AG08396 (cell line): ENCODE measurements at places on chromosomes 5 and 9.

DNA sequence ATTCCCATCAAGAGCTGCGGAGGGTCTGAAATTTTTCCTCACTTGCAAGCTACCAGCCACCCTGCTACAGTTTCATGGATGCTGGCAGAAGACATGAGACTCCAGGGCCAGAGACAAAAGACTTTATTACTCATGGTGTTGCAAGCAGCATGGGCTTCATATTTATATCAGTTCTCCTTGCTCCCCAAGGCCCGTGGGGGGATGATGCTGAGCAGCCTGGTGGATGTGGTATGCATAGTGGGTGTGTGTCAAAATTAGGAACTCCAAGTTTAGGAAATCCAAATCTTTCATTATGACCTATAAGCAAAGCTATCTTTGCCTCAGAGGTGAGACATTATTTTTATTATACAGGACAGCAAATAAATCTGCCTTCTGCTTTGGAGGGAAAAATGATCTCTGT is 105.7 kb upstream of the ALDH1B1 start:
- no peak for DNase-seq

DNA sequence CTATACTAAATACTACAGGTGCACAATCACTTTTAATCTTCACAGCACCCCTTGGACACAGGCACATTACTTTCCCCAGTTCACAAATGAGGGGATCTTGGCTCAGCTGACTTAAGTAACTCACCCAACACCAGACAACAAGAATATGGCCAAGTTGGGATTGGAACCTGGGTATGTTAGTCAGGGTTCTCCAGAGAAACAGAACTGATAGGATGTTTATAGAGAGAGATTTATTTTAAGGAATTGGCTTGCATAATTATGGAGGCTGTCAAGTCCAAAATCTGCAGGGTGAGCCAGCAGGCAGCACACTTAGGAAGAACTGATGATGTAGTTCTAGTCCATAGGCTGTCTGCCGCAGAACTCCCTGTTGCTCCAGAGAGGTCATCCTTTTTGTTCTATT is 312.9 kb downstream of the MAN2A1 start:
- no peak for DNase-seq

- DNase-seq = no peak
Observed at GRCh38 chr5:78958672-78959445, 26.3 kb downstream of the ARSB start.

DNA sequence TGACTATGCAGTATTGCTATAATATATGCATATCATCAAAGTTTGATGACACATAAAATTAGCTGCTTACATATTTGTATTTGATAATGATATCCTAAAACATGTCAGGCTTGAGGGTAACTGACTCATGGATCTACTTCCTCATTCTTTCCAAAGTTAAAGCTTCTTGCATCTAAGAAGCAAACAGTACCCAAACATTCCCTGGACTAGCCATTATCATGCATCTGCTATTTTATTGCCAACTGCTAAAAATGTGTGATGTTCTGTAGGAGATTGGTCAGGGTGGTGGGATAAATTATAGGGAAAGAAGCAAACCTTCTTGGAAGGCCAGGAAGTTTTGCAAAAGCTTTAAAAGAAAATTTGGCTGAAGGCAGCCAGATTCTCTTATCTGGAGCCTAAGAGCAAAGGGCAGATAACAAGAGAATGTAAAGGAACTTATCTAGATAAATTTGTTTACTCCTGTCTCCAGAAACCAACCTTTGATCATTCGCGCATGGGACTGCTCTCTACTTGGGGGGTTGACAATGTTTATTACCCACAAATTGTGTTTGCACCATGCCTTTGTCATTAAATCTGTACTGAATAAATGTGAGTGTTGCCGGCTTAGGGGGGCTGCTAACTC is 604.1 kb upstream of the TLE4 start:
- no peak for DNase-seq

DNA sequence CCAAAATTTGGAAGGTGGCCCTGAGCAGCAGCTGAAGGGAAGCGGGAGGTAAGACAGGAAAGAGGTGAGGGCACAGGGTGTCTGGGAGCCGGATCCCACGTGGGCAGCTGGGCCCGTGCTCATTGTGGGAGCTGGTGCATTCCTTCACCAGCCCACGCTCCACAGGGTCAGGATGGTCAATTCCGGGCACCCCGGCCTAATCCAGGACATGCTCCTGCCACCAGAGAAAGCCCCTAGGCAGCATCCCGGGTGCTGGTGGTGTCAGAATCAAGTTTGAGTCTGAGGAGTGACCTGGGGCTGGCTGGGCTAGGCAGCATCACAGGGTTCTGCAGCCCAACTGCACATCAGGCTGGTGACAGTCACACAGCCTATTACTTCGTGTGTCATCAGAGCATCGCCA is 7.1 kb upstream of the PDCD6 start:
- no peak for DNase-seq

DNA sequence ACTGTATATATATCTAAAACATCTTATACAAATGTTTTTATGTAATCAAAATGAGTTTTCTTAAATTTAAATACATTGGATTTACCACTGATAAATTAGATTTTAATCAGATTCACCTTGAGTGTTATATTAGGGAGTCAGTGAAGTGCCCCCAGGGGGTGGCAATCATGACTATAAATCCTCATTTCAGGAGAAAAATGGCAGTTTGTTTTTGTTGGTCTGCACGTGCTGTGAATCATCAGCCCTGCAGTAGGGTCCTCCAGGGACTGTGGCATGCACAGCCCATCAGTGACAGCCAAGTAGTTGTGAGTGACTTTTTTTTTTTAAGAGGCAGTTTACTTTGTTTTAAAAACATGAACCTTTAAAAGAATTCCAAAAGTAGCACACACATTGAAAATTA is 65.2 kb downstream of the ZSWIM6 start:
- no peak for DNase-seq

GRCh38 chr9:110809038-110809595 is 140.5 kb downstream of the MUSK start:
- no peak for DNase-seq

- DNase-seq = no peak
Observed at GRCh38 chr9:123772374-123772773, 157.6 kb downstream of the DENND1A start.

- no peak for DNase-seq
Observed at GRCh38 chr5:116577064-116577788, 2.6 kb upstream of the SEMA6A start.

GRCh38 chr5:64666078-64666477 is 24.2 kb upstream of the SHISAL2B start:
- DNase-seq = no peak

GRCh38 chr5:128904805-128905567 is 60.3 kb upstream of the SLC27A6 start:
- no peak for DNase-seq

GRCh38 chr5:166724284-166724683 is 1567.2 kb upstream of the WWC1 start:
- no peak for DNase-seq

- DNase-seq = no peak
Observed at GRCh38 chr5:482021-482420, 39.0 kb downstream of the EXOC3 start.

DNA sequence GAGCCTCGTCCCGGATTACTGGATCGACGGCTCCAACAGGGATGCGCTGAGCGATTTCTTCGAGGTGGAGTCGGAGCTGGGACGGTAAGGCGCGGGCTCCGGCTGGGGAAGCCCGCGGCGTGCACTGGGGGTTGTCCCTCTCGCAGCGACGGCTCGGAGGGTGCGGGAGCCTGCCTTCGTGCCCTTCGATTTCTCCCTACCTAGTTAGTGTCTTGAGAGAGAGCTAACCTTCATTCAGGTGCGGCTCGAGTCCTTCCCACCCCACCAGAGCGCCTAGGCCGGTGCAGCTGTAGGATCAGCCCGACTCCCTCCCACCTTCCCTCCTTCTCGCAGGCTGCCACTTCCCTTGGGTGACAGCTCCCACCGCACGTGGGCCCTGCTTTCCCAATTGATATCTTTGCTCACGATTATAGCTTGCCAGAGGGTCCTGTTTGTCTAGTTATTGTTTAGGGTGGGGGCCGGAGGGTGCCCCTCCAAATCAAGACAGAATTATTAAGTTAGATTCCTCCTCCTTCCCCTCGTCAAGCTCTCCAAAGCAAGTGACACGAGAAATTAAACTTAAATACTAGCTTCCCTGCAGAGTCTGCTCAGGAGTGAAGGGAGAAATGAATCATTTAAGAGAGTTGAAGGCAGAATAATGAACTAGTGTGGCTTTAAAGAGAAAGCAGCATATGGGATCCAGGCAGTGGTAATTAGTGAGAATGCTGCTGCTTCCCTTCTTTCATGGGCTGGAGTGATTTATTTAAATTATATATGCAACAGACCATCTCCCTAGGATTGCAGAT is 569 bp downstream of the CAMK4 start:
- peak; percentile 6 for DNase-seq

- peak; percentile 64 for DNase-seq
Observed at GRCh38 chr5:96629774-96630173, 32.4 kb upstream of the CAST start.

GRCh38 chr9:70256123-70256551 is 2.6 kb upstream of the SMC5 start:
- DNase-seq = peak; percentile 54

- no peak for DNase-seq
Observed at GRCh38 chr5:123047706-123048105, 11.2 kb upstream of the PPIC start.

- no peak for DNase-seq
Observed at GRCh38 chr5:10310066-10310779, 2.5 kb upstream of the CMBL start.

DNA sequence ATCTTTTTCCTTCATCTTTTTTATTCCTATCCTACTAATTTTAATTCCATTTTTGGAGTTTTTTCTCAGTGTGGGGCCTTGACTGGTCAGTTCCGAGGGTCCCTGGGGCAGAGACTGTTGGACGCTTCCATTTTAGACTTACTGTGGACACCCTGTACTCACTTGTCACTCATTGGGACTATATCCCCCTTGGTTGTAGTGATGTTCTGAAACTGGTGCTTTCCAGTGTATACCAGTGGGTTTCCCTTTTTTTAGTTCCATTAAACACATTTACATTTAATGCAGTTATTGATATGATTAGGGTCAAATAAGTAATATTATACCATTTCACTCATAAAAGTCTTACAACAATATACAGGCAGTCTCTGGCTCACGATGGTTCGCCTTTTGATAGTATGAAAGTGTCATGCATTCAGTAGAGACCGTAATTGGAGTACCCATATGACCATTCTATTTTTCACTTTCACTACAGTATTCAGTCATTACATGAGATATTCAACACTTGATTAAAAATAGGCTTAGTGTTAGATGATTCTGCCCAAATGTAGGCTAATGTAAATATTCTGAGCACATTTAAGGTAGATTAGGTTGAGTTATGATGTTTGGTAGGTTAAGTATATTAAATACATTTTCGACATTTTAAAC is 46.0 kb downstream of the CNOT6 start:
- DNase-seq = no peak

- no peak for DNase-seq
Observed at GRCh38 chr9:136995362-136995761, 1.0 kb downstream of the CLIC3 start.

DNA sequence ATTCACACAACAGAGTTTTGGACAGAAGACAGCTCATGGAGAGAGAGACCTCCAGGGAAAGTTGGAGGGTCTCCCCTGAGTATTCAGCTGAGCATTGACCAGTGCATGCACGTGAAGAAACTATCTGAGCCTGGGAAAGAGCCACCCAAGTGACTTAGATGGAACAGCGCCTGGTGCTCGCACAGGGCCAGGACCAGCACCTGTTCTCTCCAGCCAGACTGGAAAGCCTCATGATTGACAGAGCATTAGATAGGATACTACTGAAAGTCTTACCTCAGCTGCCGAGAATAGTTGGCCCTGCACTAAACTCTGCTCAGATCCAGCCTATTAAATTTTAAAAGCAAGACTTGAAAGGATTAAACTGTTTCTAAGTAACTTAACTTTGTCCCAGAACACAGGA is 28.3 kb upstream of the NEURL1B start:
- DNase-seq = no peak

GRCh38 chr9:110334183-110334582 is 3.5 kb downstream of the TXNDC8 start:
- no peak for DNase-seq

- DNase-seq = no peak
Observed at GRCh38 chr9:14812806-14813205, 90.3 kb upstream of the CER1 start.

DNA sequence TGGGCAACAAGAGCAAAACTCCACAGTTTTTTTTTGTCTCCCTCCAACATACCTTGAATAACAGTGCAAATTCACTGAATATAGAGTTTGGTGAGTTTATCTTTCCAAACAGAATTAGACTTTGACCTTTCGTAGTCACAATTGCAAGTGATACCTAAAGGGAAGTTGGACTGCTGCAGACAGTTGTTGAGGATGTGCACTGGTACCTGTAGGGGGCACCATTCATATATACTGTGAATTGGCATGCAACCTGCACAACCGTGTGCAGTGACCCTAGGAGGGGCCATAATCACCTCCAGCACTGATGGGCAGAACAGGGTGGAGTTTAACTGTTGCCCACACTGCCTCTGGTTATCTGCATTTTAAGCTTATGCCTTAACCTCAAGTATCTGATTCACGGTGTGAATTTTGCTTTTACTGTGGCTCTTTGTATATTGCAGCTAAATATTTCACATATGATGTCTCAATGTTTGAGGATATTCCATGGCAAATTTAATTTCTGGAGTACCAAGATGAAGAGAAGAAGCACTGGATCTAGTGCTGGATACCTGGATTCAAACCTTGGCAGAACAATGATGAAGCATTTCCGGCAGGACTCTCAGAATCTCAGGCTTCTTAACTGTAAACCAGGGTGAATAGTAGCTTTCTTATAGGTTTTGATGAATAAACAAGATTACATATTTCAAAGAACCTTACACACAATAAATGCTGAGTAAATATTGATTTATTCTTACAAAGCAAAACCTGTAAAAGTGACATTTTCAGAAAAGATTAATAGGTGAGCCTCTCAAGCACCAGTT is 144.3 kb downstream of the ACTBL2 start:
- DNase-seq = no peak

DNA sequence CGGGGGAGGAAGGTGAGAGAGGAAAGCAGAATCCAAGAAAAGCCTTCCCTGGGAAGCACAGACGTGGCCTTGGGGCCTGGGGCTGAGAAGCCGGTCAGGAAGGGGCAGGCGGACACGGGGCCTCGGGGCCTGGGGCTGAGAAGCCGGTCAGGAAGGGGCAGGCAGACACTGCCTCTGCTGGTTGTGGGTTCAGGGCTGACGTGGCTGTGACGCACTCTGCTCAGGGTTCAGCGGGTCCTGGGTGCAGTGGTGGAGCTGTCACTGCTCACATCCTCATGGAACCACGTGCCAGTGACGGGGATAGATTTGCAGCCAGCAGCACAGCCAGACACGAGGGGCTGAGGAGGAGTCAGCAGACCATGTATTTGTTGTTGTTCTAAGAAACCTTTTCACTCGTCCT is 12.8 kb downstream of the PAEP start:
- DNase-seq = no peak

- DNase-seq = no peak
Observed at GRCh38 chr9:119898316-119898715, 529.1 kb upstream of the BRINP1 start.

- DNase-seq = no peak
Observed at GRCh38 chr9:101274971-101275768, 109.6 kb downstream of the BAAT start.

DNA sequence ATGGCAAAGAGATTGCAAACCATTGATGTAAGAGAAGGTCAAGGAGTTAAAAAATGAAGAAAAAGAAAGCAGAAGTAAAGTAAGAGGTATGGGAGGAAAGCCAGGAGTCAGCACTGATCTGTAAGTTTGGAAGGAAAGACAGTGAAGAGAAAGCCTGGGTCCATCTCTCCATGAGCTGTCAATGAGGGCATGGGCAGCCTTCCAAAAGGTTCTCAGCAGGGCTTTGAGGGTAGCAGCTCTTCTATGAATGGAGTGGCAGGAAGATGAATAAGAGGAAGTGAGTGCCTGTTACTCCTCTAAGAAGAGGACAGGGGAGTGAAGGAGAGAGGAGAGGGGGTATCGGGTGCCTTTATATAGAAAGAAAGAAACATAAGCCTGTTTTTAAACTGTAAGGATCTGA is 97.1 kb downstream of the ADCY2 start:
- DNase-seq = no peak
